ENCODE measurements at places on chromosomes 5 and 9. TPM values are rescaled to one million over a fixed set of nuclear protein-coding genes. Genes with fewer than 3 reads are reported as not detected.

DNA sequence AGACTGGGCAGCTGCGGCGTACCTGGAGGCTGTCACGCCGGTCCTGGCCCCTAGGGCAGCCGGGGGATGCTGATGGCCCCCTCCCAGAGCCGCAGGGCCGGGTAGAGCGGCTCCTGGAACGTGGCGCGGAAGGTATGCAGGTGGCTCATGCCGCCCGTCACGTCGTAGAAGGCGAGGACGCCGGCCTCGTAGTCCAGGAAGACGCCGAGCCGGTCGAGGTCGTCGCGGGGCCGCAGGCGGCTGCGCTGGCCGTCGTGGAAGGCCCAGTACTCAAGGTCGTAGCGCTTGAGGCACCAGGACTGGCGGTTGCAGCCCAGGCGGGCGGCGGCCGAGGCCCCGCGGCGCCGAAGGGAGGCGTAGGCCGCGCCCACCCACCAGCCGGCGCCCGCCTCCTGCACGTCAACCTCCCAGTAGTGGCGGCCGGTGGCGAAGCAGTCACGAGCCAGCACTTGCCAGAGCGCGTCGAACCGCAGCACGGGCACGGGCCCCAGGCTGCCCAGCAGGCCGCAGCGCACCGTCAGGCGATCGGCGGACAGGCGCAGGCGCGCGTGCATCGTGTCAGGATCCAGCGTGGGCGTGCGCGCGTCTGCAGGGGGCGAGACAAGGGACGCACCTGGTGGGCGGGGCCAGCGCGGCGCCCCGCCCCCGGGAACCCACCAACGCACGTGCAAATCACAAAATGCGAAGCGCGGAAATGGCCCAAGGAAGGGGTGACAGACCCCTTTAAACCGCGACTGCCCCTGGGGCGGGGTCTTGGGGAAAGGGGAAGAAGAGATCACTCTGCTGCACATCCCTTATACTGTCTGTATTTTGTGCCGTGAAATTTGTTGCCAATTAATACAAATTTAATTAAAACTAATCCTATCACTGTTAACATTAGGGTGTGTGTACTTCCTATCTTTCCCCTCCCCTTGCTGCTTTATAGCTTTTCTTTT, 31.2 kb downstream of the NANS start:
- no peak for DNase-seq

- DNase-seq = no peak
Measured at GRCh38 chr5:98349251-98349989, 424.0 kb upstream of the RGMB start.

PCYOX1L gene
- 17.8 TPM for total RNA-seq

GRCh38 chr5:34709861-34710673, 53.9 kb downstream of the RAI14 start:
- DNase-seq = no peak

GRCh38 chr5:175201393-175201792, 242.6 kb downstream of the DRD1 start:
- no peak for DNase-seq

CA9 gene
- 0.89 TPM for total RNA-seq

DNA sequence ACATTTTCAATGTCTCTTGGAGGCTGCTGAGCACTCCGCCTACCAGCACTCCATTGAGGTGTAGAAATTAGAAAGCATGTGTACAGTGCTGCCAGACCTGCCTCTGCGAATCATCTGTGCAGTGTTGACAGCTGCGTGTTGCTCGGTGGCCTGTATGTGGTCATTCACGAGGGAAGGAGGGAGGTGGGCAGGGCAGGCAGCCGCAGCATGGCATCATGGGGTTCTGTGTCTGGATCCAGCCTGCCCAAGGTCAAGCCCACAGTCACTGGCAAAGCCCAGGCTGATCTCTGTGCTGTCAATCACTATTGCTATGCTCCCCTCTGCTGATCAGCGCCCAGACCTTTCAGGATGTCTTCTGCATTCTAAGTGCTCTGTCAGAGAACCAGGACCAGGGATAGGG, 8.0 kb upstream of the PDZD2 start:
- DNase-seq = no peak

DNA sequence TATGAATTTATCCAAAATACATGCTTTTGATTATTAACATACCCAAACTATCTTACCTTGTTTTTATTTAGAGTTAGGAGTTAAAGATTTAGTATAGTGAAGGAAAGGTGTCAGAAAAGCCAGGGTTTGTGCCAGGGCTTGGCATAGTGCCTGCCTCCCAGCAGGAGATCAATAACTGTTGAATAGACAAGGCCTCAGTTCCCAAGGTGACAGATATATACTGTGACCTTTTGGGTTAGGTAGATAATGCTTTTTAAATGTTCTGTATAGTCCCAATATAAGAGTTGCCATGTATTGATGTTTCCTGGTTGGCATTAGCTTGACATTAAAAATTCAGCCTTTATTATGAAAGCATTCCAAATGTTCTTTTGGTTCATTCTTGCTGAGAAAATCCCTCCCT, 121.8 kb downstream of the MCTP1 start:
- DNase-seq = no peak

IL33 gene
- not detected for total RNA-seq

NME5 gene
- not detected for total RNA-seq

LCN10 gene
- 1.7 TPM for total RNA-seq

GRCh38 chr9:112753725-112754124, 3.2 kb downstream of the SNX30 start:
- no peak for DNase-seq

- no peak for DNase-seq
Measured at GRCh38 chr9:84500826-84501225, 160.3 kb upstream of the SLC28A3 start.

DNA sequence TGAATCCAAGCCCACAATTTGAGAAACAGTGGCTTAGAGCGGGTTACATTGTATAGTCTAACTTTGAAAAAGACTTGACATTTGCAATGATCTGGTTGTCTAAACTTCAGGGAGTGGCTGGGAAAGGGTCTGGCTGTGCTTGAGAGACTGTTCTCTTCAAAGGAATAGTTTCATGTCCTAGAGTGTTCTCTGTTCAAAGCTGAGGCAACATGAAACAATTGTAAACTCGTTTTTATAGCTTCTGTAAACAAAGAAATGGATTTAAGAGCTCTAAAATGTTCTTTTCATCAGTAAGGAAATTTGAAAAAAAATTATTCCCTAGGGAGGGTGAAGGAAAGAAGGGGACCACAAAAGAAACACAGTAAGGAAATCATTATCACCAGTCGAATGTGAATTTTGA, 41.6 kb downstream of the FOCAD start:
- DNase-seq = no peak

- DNase-seq = no peak
Measured at GRCh38 chr9:121261107-121261460, 6.9 kb upstream of the GSN start.

RMI1 gene
- 26.1 TPM for total RNA-seq

SV2C gene
- total RNA-seq = 0.32 TPM

DNA sequence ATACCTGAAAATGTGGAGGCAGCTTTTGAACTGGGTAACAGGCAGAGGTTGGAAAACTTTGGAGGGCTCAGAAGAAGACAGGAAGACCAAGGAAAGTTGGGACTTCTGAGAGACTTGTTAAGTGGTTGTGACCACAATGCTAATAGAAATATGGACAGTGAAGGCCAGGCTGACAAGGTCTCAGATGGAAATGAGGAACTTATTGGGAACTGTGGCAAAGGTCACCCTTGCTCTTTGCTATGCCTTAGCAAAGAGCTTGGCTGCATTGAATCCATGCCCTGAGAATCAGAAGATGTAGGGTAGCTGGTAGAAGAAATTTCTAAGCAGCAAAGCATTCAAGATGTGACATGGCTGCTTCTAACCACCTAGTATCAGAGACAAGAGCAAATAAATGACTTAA, 244.4 kb upstream of the ADRA1B start:
- DNase-seq = no peak

GRCh38 chr5:3004361-3005080, 253.0 kb upstream of the IRX2 start:
- DNase-seq = no peak

PITX1 gene
- total RNA-seq = 0.39 TPM

GRCh38 chr9:126412905-126413304, 86.3 kb downstream of the MVB12B start:
- DNase-seq = no peak

DNA sequence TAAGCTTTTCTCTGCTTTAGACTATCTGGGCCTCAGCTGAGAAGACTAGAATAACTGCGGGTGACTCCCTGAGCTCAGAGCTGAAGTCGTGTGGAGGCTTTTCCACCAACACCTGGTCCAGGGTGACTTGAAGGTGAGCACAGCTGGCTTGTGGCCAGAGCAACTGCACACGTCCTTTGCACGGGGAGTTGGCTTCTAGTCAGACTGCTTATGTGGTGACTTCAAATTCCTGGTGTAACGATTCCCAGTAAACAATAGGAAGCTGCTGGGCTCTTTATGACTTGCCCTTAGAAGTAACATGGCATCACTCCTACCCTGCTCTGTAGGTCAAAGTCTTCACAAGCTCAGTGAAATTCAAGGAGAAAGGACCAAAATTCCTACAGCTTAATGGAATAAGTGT, 800.6 kb upstream of the CDH6 start:
- no peak for DNase-seq

DNA sequence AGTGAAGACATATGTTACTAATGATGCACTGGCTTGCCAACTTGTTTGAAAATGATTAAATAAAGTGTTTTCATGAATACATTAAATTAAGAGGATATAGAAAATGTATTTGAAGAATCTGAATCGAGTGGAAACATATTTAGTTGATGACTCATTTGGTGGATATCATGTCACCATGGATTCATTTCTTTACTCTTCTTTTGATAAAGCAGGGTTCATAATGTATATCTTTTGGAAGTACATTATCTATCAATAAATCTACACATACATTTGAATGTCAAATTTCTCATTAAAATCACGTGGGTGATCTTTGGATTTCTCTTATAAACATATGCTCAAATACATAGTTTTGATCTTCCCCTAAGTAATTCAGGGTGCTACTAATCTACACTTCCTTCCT, 1148.1 kb upstream of the ACO1 start:
- DNase-seq = no peak

GRCh38 chr5:73112359-73112758, 8.0 kb upstream of the TMEM171 start:
- DNase-seq = no peak

- no peak for DNase-seq
Measured at GRCh38 chr9:7762600-7762999, 37.0 kb downstream of the DMAC1 start.

PKD2L2 gene
- total RNA-seq = not detected

DNA sequence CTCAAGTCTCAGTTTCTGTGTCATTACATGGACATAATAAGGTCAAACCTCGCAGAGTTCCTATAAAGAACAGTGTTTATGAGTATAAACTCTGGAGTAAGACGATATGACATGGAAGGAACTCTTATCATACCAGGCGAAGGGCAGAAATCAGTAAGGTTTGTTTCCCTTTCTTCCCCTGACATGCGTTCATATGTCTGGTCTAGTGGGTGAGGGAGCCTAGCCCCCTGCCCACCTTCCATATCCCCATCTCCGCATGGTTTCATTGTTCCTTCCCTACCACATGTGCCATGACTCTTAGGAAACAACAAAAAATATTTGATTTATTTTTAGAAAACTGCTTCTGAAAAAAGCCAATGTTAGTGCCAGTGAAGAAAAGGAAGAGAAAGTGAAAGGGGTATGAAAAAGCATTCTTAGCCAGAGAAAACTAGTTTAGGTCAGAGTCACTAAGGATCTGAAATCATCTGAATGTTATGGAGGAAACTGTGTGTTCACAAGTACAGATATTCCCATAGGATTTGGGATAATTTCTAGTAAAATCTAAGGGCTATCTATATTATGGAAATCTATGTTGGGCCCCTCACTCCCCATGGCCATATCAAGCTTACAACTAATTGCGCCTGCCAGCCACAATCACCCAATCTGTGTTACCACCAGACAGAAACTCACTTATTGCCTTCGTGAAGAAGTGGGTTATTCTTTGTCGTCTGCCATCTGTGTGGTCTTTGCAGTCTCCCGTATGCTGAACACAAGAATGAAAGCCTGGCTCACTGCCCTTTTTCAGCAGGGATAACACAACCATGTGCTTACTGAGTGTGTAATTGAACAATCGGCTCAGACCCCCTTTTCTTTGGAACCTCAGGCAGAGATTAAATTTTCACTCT, 19.9 kb upstream of the HMHB1 start:
- DNase-seq = no peak

IFNA7 gene
- total RNA-seq = not detected

- no peak for DNase-seq
Measured at GRCh38 chr5:86688406-86688805, 70.7 kb downstream of the COX7C start.

RBM22 gene
- total RNA-seq = 71.7 TPM

Measured in activated T-helper 2 cell treated with anti-CD3 and anti-CD28 coated beads, Interferon-gamma antibody, Interleukin-2, Interleukin-4, amounts not matched to agents 10 μg/mL and 5 μg/mL and 100 μg/mL, durations not matched to agents 14 hours and 24 hours and 36 hours (primary cell).